ENCODE measurements at places on chromosomes 13 and 19. TPM values are rescaled to one million over a fixed set of nuclear protein-coding genes. Genes with fewer than 3 reads are reported as not detected.

Gene GIPC3
- total RNA-seq = 1.6 TPM

Gene RXFP2
- not detected for total RNA-seq

Gene KIR3DL1
- total RNA-seq = not detected

Gene MUC16
- not detected for total RNA-seq

Gene CLEC11A
- 6.2 TPM for total RNA-seq

Gene ATP4A
- total RNA-seq = not detected

All from left ventricle myocardium inferior (tissue), 1 donor.